ENCODE measurements at places on chromosomes 4 and X.

- no peak for DNase-seq
Measured at GRCh38 chr4:117429061-117429460, 343.7 kb upstream of the TRAM1L1 start.

DNA sequence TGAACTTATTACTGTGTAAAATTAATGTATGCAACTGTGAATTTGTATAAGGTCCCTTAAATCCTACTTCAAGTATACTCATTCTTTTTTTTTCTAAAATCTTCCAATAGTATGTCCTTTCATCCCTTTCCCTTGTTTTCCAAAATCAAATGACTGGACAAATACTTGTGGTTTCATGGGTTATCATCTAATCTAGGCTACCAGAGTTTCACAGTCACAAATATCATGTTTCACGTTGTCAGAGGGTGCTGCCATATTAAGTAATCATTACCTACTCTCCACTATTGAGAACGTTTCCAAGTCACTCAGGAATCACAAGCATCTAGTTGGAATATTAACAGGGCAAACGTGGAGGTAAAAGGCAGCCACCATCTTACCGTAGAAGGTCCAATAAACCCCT, 1235.0 kb upstream of the TENM3 start:
- DNase-seq: no peak

GRCh38 chr4:183876268-183876934, 28.7 kb upstream of the STOX2 start:
- no peak for DNase-seq

GRCh38 chr4:165986956-165987698, 114.1 kb downstream of the TLL1 start:
- no peak for DNase-seq

GRCh38 chr4:3070709-3071500, 3.4 kb downstream of the HTT-AS start:
- no peak for DNase-seq

- DNase-seq: no peak
Measured at GRCh38 chr4:158374318-158374717, 147.4 kb upstream of the RXFP1 start.

DNA sequence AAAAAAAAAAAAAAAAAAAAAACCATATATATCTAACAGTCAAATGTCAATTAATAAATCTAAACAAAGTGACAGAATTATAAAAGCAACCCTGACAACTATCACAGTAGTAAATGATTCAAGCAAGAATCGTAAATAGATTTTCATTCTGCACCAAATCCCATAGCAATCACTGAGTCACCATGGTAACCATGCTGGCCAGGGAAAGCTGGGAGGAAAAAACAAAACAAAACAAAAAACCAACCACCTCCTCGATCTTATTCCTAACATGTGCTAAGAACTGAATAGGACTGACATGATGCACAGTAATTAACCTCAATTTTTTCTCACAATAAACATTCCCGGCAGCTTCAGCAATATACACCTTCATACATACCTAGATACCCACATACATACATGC, 30.6 kb upstream of the RAB40A start:
- no peak for DNase-seq

DNA sequence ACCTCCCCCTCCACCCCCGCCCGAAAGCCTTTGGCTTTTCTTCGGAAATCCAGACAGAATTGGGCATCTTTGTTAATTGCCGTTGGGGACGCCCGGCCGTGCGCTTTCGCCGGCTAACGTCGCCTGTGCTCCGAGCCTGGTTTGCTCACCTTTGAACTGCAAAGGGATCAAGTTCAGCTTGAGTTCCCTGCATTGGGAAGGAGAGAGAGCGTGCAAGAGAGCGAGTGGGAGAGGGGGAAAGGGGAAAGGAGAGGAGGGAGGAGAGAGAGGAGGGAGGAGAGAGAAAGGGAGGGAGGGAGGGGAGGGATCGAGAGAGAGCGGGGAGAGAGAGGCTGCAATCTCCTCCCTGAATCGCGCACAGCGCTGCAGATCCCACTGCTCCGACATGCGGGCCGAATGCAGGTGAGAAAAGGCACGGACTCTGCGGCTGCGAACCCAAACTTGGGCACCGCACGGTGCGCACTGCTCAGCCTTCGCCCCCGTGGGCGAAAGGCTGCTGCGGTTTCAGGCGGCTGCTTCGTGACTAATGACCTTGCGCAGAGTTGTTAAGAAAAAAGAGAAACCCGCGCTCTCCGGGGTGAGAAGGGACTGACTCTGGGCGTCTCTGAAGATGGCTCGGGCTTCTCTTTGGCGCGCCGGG, at the start of gene PCDH7:
Gene PCDH7 (plus strand): TSS at position 349 of the 640 bp plus-strand sequence. CDS start 1,054 bp downstream, outside the sequence.
- no peak for DNase-seq

- no peak for DNase-seq
Measured at GRCh38 chrX:73478961-73479360, 32.1 kb downstream of the CDX4 start.

- no peak for DNase-seq
Measured at GRCh38 chr4:37467223-37467622, 219.0 kb downstream of the RELL1 start.

- DNase-seq: no peak
Measured at GRCh38 chr4:103994059-103994458, 274.3 kb upstream of the TACR3 start.

GRCh38 chr4:110622841-110623717, at the start of gene PITX2:
Gene PITX2 (minus strand): TSS chr4:110623077. CDS start chr4:110622460, 617 bp downstream.
- no peak for DNase-seq

- no peak for DNase-seq
Measured at GRCh38 chrX:110139172-110139571, 136.3 kb downstream of the TMEM164 start.

DNA sequence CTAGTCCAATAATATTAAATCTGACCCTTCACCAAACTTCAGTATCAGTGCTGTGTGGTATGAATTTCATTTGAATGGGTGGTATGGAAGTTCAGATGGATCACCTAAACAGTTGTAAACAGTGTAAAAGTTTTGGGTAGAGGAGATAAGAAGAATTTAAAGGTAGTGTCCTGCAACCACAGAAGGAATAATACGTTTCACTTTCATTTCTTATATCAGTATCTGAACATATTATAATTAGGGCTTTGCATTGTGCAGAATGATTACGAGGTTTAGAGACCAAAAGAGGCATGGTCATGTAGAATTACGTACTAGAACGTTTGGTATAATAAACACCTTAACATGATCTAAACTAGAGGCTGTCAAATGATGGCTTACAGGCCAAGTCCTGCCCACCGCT, 116.1 kb downstream of the PDLIM5 start:
- no peak for DNase-seq

DNA sequence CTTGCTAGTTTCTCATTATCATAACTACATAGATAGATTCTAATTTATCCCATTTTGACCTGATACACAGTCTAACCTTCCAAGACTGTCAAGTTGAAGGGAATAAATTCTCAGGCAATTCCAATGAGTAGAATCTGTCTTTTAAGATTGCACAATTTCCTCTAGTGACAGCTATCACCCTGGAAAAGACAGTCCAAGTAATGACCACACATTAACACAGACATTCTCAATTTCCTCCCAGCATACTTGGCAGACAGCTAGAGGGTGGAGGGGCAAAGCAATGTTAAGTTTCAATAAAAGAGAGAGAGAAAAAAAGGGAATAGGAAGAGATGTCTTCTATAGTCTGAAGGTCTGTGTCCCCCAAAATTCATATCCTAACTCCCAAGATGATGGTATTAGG, 234.7 kb downstream of the LDB2 start:
- no peak for DNase-seq

DNA sequence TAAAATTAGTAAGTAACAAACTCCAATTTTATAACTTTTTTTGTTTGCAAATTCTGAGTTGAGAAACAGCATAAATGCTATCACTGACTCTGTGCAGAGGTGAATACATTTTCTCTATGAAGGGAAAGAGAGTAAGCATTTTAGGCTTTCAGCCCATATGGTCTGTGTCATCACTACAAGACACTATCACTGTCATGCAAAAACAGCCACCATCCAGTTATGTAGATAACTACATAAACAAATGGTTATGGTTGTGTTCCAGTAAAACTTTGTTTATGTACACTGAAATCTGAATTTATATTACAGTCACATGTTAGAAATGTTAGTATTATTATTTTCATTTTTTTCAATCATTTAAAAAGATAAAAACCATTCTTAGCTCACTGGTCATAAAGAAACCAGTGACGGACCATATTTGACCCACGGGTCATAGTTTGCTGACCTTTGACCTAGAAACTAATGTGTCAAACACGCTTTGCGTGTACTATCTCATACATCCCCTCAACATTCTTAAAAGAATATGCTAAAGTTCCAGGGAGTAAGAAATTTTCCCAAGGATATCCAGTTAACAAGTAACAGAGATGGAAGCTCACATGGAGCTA, 29.1 kb downstream of the RASGEF1B start:
- no peak for DNase-seq

DNA sequence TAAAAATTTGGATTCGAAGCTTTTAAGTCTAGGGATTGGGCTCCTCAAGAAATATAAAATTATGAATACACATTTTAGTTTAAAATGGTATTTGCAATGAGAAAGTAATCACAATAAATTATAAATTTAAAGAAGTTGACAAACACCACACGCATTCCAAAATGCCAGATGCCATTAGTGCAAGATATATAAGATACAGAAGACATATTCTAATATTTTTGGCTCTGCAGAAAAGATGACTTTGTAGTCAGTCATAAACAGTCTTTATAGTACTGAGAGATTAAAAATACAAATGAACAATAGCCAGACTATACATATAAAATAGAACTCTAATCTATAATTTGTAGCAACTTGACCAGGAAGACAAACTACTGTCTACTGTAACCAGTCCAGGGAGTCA, 309.0 kb upstream of the PABPC4L start:
- no peak for DNase-seq

DNA sequence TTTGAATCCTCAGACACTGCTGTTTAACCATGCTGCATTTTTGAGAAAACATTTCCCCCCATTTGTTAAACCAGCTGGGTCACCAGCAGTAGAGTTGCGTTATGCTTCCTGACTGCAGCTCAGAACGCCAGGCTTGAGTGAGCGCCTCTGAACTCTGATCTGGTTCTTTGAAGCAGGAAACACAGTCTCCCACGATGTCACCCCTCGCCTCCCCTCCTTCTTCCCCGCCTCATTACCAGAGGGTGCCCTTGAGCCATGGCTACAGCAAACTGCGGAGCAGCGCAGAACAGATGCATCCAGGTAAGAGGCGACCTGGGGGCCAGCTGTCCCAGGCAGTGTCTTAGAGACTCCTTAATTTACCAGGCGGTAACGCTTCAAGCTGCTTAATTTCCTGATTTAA, 78.4 kb downstream of the REPS2 start:
- no peak for DNase-seq

DNA sequence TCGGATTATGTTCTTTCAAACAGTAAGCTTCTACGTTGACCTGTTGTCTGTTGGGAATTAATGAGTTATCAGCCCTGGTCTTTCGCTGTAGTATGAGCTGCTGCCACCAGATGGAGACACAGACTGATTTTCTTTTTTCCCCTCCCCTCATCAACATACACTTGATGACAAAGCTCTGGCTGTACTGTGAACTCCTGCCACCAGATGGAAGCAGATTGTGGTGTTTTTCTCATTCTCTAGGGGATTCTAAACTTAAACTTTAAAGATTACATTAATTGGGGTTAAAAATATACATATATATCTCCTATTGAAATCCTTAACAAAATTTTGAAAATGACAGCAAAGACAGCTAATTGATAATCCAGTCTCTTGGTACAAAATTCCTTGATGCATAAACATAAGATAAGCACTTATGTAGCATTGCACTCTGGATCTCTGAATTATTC, 44.8 kb downstream of the SMS start:
- peak; percentile 23 for DNase-seq

DNA sequence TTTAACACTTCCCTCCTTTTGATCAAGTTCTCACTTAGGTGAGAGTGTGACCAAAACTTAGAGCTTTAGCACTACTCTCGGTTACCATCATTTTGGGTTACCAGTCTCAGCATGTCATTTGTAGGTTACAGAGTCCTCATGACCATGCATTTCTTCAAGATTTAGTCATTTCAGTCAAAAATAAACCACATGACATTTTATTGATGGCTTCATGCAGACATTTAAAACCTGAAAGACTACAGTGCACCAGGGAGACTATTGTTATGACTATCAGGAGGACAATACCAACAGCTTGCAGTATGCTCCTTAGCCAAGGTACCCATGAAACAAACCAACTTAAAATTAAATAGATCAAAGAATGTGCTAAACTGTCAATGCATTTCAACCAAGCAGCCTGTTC, 498.1 kb upstream of the FSTL5 start:
- DNase-seq: no peak

GRCh38 chrX:15751155-15751819, 13.2 kb downstream of the CA5B start:
- DNase-seq: no peak

GRCh38 chr4:127503111-127503510, 129.6 kb upstream of the INTU start:
- no peak for DNase-seq

- no peak for DNase-seq
Measured at GRCh38 chr4:86117705-86118302, 242.0 kb downstream of the MAPK10 start.

DNA sequence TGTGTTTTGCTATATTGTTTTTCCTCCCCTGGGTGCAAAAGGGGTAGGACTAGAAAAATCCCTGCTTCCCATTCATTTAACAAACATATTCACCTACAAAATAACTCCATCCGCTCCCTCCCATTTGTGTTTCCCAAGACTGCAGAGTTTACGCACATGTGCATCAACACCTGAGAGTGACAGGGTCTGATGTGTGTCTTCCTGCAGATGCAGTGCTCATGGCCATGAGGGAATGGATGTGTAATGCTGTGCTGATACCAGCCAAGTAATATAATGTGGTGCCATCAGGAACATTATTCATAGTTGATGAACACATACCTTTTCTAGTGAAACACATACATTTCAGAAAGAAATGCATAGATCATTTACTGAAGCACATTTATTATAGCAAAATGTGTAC, 83.2 kb downstream of the CXXC4 start:
- DNase-seq: no peak

DNA sequence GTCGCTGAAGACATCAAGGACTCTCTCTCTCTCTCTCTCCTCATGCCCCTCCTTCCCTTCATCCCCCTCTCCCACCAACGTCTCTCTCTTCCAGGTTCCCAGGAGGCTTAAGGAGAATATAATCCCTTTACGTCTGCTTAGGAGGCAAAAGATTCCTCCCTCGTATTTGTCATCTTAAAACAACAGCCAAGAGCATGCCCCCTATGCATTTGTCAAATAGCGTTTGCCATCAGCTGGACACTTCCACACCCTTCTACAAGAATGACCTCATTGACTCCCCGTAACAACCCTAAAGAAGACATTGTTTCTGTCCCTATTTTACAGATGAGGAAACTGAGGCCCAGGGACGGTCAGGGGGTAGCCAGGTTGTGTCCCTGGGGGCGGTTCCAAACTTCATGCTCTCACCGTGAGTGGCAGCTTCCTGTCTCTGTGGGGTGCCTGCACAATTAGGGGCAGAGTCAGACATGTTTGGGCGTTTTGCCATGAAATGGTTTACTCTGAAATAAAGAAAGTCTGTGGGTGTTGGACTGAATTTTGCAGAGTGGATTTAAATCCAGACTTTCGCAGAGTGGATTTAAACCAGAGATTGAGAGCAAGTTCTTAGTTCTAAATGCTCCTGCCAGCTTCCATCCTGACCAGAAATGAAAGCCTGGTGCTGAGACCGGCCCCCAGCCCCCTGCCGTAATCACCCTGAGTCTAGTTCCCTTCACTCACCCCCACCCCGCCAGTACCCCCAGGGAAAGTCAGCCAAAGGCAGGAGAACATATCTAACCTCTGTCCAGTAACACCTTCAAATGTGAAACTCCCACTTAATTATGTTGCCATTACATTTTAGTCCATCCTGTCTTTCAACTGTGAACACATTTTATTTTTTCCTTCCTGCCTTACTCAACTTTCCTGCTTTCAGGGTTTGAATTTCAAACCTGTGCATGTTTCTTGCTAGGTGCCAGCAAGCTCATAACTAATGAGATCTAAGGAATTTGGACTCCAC, 44.3 kb upstream of the TBL1X start:
- DNase-seq: no peak
